ENCODE measurements at places on chromosomes 16 and 17. TPM values are rescaled to one million over a fixed set of nuclear protein-coding genes. Genes with fewer than 3 reads are reported as not detected.

Gene C1QTNF8
- 0.13 TPM for total RNA-seq

Gene CPNE7
- total RNA-seq, result 1.3 TPM

Gene ABCA3
- total RNA-seq, result 13.0 TPM

Gene TMED6
- 0.20 TPM for total RNA-seq

Gene KRTAP4-4
- not detected for total RNA-seq

Gene GPR142
- total RNA-seq, result 0.26 TPM

Gene HASPIN
- 1.9 TPM for total RNA-seq

Gene STARD3
- 37.6 TPM for total RNA-seq

Gene FOXL1
- total RNA-seq, result 17.4 TPM

Gene MPO
- not detected for total RNA-seq

Gene SLC35G3
- not detected for total RNA-seq

Gene ICAM2
- 3.9 TPM for total RNA-seq

Gene PRKCB
- 0.07 TPM for total RNA-seq

Gene FAM171A2
- 4.5 TPM for total RNA-seq

Gene VAT1L
- total RNA-seq, result 0.17 TPM

Gene ASGR2
- total RNA-seq, result not detected

Gene AOC2
- total RNA-seq, result 0.79 TPM

Gene KCTD2
- total RNA-seq, result 23.1 TPM

Gene KRTAP1-1
- total RNA-seq, result not detected

Gene TEKT1
- total RNA-seq, result not detected

Gene ZNF469
- 7.2 TPM for total RNA-seq

Gene KRTAP9-2
- not detected for total RNA-seq

Measured in smooth muscle cell of the pulmonary artery (primary cell).